RPMI8226 (cell line): ENCODE measurements at places on chromosomes 1 and 21.
A peak's percentile ranks its signal among the peaks of the same experiment; 100 is the strongest.

DNA sequence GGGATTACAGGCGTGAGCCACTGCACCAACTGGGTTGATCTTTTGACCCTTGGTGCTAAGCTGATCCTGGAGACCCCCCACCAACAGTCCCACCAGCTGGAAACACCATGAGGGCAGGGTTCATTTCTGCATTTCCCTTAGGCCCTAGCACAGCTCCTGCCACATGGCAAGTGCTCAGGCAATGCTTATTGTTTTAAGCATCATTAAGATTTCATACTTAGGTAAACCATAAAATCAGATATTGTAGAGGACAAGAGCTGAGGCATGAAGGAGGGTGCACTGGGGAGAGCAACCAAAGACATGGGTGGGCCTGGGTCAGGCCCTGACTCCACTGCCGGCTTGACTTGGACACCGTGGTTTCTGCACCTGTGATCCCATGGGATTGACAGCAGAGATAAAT lies 17.7 kb downstream of the CHIT1 start:
- DNase-seq: no peak

- DNase-seq: peak; percentile 69
Measured at GRCh38 chr21:31660259-31660565, 719 bp downstream of the SOD1 start.

DNA sequence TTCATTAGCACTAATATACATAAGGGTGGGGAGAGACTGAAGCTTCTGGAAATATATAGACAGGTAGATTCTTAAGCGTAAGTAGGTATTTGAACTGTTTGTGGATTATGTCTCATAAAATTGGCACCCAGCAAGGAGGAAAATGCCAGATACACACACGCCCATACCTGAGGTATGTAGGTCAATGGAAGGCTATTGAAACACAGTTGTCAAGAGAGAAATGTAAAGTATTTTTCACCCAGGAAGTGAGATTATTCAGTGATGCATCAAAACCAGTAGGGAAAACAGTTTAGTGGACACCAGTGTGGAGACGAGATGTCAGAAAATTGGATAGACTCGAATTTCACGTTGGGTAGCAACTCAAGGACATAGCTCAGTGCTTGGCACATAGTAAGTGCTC lies 4.7 kb upstream of the RSPH1 start:
- DNase-seq: no peak

GRCh38 chr1:111045033-111045722 lies 81.5 kb upstream of the LRIF1 start:
- no peak for DNase-seq

DNA sequence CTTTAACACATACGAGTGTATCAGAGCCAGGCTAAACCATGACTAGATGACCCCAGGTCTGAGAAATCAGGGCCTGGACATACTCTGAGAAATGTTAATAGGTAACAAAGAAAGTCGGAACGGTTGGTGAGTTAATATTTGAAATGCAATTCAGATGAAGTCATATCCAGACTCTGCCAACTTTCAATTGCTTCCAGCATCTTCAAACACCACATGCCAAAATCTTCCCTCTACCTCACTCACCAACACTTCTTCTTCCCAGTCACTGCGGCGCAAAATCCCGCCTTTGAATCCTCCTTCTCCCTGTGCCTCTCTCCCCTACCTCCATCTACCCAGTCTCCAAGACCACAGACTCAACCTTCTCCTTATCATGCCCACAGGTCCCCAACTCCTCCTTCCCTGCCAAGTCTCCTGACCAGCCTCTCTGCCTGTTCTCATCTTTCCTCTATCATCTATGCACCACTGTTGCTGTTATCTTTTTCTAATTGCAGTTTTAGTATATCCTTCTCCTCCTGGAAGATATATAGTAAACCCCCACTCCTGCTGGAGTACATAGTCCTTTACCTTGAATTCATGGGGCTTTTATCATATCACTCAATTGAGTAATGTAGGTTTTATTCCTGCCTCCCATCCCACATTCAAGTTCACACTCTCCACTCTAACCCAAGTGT lies 41.3 kb downstream of the ZBTB18 start:
- DNase-seq: no peak

DNA sequence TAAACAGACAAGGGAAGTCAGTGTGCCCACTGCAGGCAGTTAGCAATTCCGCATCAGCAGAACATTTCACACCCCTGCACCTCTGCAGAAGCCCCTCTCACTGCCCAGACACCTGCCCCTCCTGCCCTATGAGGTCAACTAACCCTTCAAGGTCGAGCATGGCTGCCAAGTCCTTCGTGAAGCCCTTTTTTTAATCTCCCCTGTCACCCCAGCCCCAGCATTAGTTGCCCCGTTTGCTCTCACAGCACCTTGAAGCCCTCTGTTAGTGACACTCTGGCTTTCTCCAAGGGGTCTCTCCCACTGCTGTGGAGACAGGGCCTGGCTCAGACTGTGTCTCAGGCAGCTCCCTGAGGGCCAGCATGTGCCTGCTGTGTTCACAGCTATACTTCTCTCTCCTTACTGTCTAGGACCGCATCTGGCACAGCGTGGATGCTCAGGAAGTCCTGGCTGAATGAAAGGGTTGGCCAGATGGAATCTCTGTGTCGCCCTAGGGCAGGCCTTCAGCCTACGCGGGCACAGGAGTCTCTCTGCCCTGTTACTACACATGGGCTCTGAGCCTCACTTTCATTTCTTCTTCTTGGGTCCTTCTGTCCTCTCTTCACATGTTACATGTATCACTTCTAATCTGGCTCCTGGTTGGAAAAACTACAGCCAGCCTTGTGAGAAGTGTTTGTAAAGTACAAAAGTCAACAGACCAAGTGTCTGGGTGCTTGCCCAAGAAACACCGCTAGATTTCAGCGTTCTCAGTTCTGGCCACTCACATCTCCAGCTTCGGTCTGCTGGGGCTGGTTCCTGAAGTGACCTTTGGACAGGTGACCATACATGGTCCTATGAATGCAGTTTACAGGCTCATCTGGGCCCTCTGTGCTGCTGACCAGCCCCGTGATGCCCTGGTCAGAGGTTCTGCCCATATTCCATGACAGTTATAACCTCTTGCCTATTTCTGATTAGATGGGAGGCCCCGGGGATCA lies 19.7 kb downstream of the SLC2A1 start:
- DNase-seq: no peak

DNA sequence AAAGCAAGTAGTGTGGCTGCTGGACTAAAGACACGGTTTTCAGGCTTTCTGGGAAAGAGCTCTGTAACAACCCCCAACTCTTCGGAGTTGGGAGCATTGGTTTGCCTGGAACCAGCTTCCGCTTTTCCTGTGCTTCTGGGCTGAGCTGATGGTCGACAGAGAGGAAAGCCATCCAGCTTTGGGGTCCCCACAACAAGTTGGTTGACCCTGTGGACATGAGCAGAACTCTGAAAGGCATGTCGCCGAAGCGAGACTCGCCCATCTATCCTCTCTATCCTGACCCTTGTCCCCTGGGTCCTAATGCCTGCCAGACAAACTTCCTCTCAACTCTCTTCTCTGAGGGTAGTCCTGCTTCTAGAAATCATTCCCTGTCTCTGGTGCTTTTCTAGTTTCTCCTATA lies 31.9 kb upstream of the FCGR2A start:
- DNase-seq: peak; percentile 38

DNA sequence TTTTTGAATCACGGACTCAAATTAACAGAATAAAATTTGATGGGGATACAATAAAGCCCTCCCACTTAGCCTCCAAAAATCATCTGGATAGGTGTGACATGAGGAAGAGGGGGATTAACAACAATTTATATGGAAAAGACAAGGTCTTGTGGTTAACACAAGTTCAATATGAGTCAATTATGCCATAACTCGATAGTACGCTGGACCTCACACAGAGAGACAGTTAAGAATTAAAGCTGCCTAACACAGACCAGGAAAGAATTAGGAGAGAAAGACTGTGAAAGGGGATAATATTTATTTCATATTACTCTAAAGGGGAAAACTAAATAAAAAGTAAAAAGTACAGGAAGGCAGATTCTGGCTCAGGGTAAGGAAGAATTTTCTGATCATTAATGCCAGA lies 243.7 kb upstream of the LYPLAL1 start:
- no peak for DNase-seq

DNA sequence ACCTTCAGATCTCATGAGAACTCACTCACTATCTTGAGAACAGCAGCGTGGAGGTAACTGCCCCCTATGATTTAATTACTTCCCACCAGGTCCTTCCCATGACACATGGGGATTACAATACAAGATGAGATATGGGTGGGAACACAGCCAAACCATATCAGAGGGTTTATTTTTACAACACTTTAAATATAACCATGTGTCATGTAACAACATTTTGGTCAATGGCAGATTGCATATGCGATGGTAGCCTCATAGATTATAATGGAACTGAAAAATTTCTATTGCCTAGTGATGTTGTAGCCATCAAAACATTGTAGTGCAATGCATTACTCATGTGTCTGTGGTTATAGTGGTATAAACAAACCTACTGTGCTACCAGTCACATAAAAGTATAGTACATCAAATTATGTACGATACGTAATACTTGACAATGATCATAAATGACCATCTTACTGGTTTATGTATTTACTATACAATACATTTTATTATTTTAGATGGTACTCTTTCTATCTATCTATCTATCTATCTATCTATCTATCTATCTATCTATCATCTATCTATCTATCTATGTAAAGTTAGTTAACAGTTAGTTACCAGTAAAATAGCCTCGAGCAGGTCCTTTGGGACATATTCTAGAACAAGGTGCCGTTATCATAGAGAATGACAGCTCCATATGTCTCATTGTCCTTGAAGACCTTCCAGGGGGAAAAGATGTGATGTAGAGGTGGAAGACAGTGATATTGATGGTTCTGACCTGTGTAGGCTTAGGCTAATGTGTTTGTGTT lies 12.6 kb upstream of the S100B start:
- no peak for DNase-seq

DNA sequence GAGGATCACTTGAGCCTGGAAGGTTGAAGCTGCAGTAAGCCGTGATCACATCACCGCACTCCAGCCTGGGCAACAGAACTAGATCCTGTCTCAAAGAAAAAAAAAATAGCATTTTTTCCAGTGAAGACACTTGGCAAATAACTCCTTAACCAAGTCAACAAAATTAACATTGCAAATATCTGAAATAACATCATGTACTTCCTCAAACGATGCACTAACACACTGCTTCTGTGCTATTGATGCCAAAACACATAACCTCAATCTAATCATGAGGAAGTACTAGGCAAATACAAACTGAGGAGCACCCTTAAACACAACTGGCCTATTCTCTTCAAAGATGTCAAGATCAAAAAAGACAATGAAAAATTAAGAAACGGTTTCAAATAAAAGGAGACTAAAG lies 32.3 kb downstream of the PABPC4 start:
- DNase-seq: no peak

GRCh38 chr1:230861970-230862595 lies 6.2 kb downstream of the C1orf198 start:
- DNase-seq: no peak

DNA sequence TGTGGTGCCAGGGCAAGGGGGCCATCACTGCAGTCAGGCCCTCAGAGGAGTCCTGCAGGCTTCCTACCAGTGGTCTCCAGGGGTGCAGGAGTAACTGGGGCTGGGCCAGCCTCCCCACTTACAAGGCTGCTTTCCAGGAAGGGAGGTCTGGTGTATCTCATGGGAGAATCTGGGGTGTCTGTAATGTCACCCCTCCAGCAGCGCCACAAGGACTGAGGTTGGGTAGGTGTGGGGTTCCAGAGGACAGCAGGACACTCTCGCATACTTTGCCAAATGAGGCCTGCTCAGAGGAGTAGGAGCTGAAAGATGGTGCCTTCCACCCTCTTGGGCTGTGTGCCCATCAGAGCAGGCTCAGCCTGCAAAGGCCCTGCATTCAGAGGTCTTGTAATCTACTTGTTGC lies 46.9 kb downstream of the TNNT2 start:
- no peak for DNase-seq

GRCh38 chr21:45788637-45789506 lies 145.3 kb downstream of the PCBP3 start:
- DNase-seq: no peak

- DNase-seq: no peak
Measured at GRCh38 chr1:21814981-21815582, 3.0 kb downstream of the LDLRAD2 start.

GRCh38 chr1:180249725-180250498 lies 19.8 kb downstream of the LHX4 start:
- no peak for DNase-seq

DNA sequence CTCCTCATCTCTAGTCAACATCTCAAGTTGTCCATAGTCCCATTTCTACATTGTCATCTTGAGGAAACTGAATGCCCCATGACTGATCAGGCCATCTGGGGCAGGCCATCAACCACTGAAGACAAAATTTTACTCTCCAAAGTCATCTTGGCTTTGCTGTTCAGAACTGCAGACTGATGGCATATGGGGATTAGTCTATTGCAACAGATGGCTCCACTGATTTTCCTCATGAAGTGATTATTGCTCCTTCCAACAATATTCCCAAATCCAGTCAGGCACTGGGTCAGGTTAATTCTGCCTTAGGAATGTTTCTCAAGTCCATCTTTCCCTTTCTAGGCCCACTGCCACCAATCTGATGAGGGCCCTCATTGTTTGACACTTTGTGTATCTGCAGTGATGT lies 101.7 kb downstream of the ESRRG start:
- DNase-seq: no peak

GRCh38 chr1:55823541-55824250 lies 608.5 kb upstream of the USP24 start:
- DNase-seq: no peak

- DNase-seq: no peak
Measured at GRCh38 chr21:35575280-35575915, 484.9 kb downstream of the SETD4 start.

- no peak for DNase-seq
Measured at GRCh38 chr1:62420214-62420613, 16.6 kb upstream of the USP1 start.

- no peak for DNase-seq
Measured at GRCh38 chr1:168634951-168635532, 58.6 kb downstream of the XCL1 start.

DNA sequence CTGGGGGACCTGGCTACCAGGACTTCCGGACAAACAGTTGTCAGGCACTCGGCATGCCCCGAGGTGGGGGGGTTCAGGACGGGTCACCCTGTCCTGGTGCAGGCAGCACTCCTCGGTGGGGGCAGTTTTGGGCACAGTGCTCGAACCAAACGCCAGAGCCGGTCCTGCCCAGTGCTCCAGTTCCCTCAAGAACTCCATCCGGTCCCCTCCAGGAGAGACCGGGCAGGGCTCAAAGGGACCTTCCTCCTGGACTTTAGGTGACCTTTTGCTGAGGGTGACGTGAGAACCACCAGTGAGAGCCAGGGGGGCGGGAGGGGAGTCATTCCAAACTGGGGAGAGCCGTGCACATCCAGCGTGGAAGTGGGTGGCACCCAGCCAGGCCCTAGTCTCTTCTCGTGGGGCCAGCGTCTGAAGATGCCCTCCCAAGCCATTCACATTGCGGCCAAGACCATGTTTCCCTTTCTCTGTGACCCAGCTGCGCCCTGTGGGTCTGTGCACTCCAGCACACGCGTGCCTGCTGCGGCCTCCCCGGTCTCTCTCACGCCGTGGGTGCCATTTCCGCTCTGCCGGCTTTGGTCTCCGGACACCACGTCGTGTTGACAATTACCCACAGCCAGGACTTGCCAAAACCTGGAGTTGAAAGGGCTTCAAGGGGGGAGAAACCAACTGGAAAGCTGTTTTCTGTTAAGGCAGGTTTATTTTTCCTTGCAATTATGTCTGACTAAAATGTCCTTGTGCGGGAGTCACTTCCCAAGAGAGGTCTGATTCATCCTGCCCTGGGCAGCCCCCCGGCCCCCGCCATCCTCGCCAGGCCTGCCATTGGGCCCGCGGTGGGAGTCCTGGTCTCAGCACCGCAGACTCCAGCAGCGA lies 178.8 kb upstream of the ARHGEF16 start:
- DNase-seq: no peak

- peak; percentile 59 for DNase-seq
Measured at GRCh38 chr1:38872401-38873026, 634 bp downstream of the MYCBP start.

GRCh38 chr1:25253911-25254310 lies 6.7 kb upstream of the RSRP1 start:
- no peak for DNase-seq
